ENCODE measurements at places on chromosomes 2 and 18.

- no peak for DNase-seq
Measured at GRCh38 chr2:224524657-224525056, 60.5 kb downstream of the CUL3 start.

DNA sequence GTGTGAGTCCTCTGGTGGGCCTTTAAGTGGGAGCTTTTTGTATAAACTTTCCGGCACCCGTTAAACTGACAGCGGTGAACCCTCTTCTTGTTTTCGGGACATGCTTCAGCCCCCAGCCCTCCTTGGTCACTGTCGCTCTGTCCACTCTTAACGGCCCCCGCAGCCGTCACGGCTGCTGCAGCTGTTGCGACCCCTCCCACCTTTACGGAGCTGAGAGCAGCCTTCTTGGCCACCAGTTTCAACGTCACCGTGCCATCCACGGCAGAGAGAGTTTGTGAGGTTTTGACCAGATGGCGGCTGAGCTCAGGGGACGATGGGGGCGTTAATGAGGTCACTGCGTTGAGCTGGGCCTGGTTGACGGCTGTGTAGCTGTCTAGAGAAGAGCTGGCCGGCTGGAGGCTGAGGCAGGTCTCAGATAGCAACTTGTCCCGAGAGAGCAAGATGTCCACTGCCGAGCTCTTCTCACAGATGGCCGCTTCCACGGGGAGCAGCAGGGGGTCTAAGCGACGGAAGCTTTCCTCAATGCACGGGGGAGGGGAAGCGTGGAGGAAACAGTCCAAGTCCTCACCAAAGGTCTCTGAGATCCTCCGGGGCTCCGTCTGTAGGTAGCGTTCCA lies 41.9 kb downstream of the KLF7 start:
- no peak for DNase-seq

GRCh38 chr2:163681745-163682144 lies 54.1 kb downstream of the FIGN start:
- DNase-seq: no peak

- no peak for DNase-seq
Measured at GRCh38 chr2:6995391-6996097, 78.3 kb downstream of the RNF144A start.

- peak; percentile 96 for DNase-seq
Measured at GRCh38 chr2:174248187-174248997, at the start of gene OLA1. Gene OLA1 (minus strand): TSS chr2:174248532. CDS start chr2:174246815, 1,717 bp downstream.

DNA sequence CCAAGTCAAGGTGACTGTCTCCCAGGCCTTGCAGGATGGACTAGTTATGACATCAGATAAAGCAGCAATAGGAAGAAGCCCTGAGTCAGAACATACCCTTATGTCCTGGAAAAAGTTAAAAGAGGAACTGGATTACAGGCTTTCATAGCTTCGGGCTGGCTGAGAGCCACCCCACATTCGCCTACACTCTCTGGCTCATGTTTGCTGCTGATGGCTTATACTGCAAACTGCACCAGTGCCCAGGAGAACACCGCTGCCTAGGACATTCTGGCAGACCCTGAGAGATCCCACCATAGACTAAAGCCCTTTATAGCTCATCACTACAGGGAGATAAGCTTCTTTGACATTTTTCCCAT lies 20.3 kb downstream of the SLC8A1 start:
- DNase-seq: no peak

GRCh38 chr2:117785740-117786139 lies 28.8 kb upstream of the DDX18 start:
- peak; percentile 4 for DNase-seq

DNA sequence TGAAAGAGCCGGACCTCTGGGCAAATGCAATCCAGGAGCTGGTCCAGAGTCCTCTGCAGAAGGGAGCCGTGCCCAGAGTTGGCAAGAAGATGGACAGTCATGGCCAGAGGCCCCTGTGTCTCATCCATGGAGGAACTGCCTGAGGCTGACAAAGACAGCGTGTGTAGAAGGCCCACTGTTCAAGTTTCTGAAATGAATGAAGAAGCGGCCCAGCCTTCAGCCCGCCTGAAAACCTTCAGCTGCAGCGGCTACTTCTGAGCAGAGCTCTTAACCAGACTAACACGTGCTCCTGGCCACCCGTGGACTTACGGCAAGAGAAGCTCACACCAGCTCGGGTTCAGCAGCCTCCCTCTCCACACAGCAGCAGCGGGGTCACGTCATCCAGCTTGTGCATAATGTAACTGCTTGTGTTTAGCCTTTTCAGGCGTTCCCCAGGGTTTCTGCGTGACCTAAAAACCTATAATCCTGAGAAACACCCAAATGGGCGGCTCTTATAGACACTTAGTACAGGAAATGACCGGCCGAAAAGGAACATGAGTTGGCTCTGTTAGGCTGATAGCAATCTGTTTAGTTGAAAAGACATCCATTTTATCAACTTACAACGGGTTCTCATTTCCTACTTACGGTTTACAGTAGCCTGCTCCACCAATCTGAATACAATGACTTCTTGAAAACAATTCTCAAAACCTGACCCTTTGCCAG lies at the start of gene FAM124B:
FAM124B (minus strand) TSS at position 467 of the 702 bp plus-strand sequence; CDS start at position 128, 339 bp downstream.
- peak; percentile 14 for DNase-seq

DNA sequence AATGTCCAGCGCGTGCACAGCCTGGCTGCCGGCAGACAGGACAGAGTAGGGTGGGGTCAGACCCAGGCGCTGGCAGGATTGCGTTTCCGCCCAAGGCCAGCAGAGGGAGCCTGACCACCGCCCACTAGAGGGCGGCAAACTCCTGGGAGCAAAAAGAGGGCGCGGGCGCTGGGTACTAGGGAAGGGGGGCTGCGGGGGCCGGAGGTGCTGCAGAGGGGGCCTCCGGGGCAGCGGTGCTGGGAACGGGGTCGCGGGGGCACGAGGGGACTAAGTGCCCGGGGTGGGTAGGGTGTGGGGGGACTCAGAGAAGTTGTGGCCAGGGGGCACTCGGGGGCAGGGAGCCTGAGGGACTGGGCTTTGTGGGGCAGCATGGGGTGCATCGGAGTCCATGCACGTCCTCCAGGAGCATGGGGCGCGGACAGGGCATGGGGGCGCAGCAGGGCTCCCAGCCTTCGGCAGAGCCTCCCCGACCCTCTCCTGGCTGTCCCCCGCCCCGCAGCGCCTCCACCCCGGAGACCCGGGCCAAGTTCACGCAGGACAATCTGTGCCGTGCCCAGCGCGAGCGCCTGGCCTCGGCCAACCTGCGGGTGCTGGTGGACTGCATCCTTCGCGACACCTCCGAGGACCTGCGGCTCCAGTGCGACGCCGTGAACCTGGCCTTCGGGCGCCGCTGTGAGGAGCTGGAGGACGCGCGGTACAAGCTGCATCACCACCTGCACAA lies 3.2 kb downstream of the TEKT4 start:
- peak; percentile 56 for DNase-seq

- DNase-seq: no peak
Measured at GRCh38 chr2:70894765-70895164, 40.9 kb upstream of the ATP6V1B1 start.

DNA sequence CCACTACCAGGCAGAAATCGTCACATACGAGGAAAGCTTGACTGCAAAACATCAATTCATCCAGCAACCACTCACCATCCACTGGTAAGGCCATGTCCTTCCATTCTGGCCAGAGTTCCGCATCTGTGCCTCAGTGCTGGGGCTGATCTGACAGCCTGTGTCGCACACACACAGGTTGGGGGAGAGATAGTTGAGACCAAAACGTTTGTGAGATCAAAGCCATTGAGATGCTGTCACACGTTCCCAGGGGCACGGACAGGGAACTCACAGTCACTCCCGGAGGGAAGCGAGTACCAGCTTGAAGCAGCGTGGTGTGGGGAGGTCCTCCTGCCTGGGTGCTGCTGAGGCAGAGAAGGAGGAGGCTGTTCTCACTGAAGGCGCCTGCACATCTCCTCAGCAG lies 458.5 kb upstream of the SALL3 start:
- DNase-seq: no peak

DNA sequence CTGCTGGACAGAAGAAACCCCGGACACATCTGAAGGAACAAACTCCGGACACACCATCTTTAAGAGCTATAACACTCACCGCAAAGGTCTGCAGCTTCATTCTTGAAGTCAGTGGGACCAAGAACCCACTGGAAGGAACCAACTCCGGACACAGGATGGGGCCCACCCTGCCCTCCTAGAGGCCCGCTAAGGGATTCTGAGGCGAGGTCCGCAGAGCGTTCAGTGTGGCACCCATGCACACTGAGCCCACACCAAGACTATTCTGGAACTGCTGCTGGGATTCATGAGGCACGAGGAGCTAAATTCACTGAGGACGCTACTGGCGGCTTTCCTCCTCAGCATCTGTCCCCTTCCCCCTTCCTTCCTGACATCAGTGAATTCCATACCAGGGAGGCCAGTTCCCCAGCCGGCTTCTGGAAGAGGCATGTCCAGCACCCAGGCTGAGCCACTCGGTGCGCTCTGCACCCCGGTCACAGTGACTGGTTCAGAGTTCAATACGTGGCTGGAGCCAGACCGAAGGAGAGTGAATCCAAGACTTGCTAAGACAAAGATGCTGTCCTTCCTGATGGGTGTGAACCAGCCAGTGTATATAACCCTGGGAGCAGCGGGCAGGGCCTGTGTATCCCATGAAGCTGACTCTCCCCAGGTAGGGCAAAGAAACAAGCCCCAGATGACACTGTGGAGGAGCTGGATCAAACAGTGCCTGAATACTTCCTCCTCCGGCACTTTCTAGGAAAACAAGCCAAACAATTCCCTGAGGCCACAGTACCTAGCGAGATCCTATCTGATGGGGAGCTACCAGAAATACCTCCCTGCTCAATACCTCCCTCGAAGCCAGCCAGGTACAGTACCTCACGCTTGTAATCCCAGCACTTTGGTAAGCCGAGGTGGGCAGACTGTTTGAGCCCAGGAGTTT lies 11.1 kb downstream of the HDAC4 start:
- no peak for DNase-seq

GRCh38 chr18:5173646-5174045 lies 23.4 kb downstream of the AKAIN1 start:
- DNase-seq: no peak

DNA sequence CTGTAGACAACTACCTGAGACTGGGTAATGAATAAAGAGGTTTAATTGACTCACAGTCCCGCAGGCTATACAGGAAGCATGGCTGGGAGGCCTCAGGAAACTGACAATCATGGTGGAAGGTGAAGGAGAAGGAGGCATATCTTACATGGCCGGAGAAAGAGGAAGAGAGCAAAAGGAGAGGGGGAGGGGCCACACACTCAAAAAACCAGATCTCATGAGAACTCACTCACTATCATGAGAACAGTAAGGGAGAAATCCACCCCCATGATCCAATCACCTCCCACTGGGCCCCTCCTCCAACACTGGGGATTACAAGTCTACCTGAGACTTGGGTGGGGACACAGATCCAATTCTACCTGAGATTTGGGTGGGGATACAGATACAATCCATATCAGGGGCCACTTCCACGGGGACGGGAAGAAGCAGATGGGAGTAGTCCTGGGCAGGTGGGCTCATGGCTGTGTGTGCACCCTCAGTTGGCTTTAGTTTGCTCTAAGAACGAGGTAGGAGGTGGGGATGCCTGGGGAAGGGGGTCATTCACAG lies 9.9 kb downstream of the MAB21L4 start:
- no peak for DNase-seq

DNA sequence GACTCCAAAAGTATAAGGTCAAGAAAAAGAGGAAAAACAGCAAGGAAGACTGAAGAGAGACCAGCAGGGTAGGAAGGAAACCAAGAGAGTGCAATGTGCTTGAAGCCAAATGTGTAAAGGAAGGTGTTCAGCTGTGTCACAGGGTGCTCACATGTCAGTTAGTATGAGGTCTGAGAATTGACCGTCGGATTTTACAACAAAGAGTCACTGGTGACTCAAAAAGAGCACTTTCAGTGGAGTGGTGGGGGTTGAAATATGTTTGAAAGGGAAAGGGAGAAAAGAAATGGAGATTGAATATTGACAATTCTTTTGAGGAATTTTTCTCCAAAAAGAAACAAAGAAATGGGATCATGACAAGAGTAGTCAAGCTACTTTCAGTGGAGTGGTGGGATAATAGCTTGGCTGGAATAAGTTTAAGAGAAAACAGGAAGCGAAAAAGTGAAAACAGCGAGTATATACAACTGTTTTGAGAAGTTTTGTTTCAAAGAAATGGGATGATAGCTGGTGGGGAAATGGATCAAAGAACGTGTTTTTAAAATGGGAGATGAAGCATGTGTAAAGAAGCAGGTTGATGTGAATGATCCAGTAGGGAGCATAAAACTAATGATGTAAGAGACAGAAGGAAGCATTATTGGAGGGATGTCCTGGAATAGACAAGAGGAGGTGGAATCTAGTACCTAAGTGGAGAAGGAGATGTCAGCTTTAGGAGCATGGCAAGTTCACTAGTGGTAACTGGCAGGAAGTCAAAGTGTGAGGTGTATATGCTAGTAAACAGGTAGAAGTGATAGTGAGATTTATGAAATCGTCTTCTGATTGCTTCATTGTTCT lies 3.6 kb upstream of the TSPYL6 start:
- no peak for DNase-seq

DNA sequence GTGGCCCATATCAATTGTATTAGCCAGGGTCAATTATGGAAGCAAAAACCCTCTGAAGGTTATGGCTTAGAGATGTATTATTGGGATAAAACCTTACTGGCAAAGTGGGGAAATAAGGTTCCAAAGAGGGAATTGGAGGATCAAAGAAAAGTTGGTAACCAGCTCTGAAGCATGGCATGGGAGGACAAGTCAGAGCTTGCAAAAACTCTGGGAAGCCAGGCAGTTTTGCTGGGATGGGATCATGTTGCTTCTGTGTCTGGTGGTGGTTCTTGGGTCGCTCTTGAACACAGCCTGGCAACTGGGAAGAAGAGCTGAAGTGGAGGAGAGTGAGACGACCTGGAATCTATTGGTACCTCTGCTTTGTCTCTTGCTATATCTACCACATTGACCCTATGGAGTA lies 162.6 kb downstream of the PMAIP1 start:
- DNase-seq: no peak

DNA sequence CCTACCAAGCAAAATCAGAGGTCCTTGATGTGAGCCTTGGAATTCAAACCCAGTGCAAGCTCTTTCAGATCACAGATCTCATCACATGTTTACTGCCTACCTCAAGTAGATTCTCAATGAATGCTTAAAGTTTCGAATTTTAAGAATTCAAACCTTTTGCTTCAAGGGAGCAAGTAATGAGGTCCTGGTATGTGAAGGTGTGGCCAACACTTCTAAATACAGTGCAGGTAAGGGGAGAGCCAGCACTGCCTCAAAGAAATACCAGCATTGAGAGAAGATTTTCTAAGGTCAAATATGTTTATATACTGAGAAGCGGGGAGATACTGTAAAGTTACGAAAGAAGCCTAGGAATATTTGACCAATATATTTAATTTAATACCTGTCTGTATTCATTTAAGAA lies 19.7 kb upstream of the RNF152 start:
- no peak for DNase-seq

DNA sequence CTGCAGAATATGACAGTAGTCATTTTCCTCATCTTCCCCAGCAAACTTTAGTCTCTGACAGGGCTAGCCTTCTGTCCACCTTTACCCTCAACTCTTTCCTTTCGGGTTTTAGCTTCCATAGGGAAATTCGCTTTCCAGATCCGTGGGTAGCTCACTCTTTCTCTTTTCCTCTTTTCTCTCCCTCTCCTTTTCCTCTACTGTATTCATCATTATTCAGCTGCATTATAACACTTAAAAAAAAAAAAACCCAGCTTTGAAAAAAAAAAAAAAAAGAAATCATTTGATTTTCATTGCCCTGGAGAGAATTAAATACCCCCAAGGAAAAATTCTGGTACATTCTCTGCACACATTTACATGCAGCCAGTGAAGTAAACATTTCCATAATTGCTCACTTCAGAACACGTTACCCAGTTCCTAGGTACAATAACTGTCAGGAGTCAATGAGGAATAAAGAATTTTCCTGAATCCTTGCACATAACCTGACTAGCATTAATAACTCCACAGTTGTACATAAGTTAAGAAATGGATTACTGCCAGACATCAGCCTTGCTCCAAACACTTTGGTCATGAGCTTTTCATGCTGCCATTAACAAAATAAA lies 63.5 kb downstream of the ZNF521 start:
- no peak for DNase-seq
